ENCODE measurements at places on chromosomes 13 and 19.

DNA sequence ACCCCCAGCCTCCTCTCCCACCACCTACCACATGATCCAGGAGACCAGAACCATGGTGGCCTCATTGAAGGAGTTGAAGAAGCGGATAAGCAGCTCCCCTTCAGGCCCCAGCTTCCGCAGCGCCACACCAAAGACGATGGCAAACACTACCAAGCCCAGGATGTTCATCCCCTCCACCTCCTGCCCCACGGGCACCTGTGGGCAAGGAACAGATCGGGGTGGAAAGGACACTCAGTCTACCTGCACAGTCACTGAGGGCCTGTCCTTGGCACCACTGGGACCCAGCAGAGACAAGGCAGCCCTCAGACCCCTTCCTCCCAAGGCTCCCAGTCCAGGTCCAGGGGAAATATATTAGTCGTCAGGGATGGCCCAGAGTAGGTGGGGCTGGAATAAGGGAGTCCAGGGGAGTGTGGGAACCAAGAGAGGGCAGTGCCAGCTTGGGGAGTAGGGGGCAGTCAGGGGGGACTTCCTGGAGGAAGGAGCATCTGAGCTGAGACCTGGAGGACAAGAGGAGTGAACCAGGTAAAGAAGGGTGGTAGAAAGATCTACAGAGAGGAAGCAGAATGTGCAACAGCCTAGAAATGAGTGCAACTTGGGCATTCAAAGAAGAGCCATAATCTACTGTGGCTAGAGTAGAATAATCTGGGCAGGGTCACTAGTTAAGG lies 5.9 kb downstream of the SLC1A5 start:
- no peak for DNase-seq

DNA sequence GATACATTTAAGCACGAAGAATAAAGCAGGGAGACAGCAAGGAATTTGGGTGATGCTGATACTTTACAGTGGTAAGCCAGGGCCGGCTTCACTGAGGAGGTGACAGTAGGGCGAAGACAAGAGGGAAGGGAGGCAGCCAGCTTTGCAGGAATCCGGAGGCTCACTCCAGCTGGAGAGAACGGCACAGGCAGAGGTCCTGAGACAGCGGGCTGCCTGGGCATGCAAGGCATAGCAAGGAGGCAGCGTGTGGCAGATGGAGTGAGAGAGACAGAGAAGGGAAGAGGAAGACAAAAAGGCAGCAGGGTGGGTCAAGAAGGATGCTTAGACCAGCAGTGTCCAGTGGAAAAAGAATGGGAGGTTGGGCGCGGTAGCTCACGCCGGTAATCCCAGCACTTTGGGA lies 83.2 kb upstream of the WASF3 start:
- no peak for DNase-seq

DNA sequence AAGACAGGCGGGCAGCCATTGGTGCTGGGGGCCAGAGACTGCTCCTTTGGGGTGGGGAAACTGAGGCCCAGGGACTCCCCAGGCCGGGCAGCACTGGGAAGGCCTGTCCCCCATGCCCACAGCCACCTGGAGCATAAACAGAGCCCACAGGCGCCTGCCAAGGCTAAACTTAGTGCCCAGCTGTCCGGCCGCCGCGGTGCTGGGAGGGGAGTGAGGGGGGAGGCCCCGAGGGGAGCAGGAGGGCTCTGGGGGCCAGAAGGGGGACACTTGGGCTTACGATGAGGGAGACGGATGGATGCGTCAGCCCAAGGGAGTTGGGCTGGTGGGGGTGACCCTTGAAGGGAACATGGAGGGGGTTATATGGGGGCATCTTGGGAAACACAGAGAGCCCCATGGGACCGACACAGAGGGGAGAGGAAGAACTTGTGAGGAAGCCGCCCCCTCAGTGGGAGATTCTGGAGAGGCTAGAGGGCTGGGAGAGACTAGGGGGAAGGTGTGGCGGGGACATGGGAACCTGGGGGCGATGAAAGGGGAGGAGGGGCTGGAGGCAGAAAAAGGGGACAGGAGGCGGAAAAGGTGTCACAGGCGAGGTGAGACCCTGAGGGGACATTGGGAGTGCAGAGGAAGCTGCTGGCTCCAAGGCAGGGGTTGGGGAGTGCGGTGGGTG lies 2.2 kb downstream of the CERS1 start:
- peak; percentile 33 for DNase-seq

- peak; percentile 7 for DNase-seq
Observed at GRCh38 chr13:94232956-94233355, 246.5 kb downstream of the DCT start.

- peak; percentile 7 for DNase-seq
Observed at GRCh38 chr19:10193790-10194499, 808 bp downstream of the DNMT1 start.

- DNase-seq = no peak
Observed at GRCh38 chr19:44824761-44825160, 15.9 kb downstream of the BCAM start.

GRCh38 chr13:80359778-80360452 lies 19.0 kb upstream of the SPRY2 start:
- DNase-seq = no peak

GRCh38 chr19:5145521-5146511 lies 176.9 kb downstream of the KDM4B start:
- DNase-seq = no peak

GRCh38 chr19:37484406-37485168 lies 15.4 kb downstream of the ZNF570 start:
- no peak for DNase-seq

DNA sequence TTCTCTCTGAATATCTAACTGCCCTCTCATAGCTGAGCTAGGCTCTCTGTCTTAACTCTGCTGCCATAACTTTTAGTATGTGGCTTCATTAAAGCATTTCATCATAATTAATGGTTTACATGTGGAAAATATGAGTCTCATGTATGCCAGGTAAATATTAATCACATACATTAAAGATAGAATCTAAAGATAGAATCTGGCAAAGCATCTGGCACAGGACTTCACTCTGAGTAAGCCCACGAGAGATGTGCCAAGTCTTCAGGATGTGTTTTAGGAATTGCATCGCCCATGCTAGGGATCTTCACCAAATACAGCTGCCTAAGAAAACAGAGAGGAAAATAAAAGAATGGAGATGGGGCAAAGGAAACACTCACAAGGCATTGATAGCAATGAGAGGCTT lies 285.8 kb downstream of the DIAPH3 start:
- no peak for DNase-seq

DNA sequence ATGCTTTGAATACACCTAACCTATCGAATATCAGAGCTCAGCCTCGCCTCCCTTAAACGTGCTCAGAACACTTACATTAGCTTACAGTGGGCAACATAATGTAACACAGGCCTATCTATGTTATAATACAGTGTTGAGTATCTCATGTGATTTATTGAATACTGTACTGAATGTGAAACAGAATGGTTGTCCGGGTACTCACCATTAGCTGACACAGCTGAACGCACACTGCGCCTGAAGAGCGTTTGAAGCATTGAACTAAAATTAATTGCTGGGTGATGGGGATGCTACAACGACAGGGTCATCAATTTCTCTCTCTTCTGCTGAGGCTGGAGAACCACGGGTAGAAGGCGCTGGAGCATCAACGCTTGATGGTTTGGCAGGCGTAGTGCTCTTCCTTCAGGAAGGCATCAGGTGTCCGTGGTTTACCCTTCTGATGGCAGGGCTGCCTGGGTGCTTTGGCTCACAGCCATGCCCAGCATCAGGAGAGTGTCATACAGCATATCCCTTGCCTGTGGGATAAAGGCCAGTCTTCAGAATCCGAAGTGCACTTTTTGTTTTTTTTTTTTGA lies 46.9 kb upstream of the UBE2L5 start:
- DNase-seq = no peak

DNA sequence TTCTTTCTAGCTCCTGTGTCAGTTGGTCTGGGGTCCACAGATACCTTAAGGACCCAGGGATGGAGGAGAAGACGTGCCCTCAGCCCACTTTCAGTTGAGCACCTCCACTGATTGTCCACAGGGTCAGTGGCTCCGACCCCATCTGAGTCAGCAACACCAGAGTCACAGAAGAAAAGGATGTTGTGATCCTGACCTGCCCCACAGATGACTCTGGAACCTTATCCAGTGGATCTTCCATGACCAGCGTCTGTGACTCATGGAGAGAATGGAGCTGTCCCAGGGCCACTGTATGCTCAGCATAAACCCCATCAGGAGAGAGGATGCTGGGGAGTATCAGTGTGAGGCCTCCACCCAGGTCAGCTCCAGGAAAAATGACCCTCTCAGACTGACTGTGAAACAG lies 22.0 kb downstream of the CEACAM4 start:
- DNase-seq = no peak
